ENCODE measurements at places on chromosomes 7 and 10.

DNA sequence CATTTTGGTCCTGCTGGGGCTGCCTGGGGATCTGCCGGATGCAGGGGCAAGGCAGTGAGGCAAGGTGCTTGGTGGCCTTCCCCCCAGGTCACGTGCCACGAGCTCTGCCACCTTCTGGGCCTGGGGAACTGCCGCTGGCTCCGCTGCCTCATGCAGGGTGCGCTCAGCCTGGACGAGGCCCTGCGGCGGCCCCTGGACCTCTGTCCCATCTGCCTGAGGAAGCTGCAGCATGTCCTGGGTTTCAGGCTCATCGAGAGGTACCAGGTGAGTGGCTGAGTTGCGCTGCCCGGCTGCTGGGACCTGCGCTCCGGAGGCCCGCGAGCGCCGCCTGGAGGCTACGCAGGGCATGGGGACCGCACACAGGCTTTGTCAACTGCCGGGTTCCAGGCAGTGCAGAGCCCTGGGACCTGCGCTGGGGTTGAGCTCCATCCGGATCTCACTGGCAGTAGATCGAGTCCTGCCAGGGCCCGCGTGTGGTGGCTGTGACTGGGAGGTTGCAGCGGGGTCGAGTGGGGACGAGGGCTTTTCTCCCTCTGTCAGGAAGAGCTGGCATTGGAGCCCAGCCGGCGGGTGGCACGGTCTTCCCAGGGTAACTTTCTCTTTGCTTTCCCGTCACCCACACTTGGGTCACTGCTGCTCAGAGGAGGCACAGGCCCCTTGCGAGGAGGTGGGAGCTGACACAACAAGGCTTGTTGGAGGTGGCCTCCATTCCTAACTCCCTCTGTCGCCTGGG lies 21.7 kb downstream of the AMZ1 start:
- DNase-seq, result peak; percentile 62

DNA sequence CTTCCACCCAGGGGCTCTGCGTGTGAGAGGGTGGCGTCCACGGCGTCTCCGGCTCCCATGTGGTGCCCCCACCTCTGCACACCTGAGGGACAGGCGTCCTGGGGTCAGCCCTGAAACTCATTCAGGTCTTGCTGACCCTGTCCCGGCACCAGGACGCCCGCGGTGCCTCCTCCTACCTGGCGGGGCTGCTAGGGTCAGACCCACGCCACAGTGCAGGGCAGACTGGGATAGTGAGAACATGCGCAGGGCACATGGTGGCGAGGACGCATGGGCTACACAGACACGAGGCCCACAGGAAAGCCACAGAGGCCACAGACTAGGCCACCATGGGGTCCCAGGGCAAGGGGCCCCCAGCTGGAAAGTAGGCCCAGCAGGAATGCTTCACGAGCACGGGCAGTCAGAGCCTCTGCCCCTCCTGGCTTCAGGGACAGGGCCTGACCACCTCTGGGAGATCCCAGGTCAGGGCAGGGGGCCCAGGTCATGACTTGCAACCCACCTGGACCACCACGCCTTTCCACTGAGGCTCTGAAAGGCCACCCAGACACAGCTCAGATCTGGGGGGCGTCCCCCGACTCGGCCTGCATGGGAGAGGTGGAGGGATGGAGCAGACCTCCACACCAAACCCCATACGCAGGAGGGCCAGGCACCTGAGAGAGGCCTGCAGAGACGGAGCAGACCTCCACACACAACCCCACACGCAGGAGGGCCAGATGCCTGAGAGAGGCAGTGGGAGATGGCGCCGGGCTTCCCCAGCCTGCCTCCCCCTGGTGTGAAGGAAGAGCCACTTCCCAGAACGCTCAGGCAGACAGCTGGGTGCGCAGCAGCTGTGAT lies 188.6 kb downstream of the ELFN1 start:
- DNase-seq, result no peak

DNA sequence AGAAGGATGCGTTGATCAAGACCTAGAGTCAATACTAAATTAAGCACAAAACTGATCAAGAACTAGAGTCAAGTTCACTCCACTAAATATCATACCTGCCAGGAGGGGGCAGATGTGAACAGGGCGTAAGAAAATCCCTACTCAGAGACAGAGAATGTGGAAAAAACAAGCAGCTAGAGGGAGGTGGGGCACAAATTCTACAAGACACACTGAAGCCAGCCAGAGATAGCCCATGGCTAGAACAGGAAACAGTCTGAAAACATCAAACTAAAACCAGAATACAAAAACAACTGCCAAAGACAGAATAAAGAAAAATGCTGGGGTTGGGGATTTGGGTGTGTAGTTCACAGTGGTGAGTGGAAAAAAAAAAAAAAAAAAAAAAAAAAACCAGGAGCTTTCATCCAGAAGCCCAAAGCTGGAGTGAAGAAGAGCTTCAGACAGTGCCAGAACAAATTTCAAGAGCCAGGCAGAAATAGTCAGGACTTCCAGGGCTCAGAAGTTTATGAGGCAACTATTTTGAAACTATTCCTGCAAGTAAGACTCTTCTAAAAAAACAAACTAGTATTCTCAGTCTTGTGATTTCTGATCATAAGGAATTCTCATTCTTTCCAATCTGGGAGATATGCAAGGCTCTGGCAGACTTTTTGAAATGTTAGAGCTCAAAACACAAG lies 118.3 kb downstream of the CCDC71L start:
- peak; percentile 65 for DNase-seq

DNA sequence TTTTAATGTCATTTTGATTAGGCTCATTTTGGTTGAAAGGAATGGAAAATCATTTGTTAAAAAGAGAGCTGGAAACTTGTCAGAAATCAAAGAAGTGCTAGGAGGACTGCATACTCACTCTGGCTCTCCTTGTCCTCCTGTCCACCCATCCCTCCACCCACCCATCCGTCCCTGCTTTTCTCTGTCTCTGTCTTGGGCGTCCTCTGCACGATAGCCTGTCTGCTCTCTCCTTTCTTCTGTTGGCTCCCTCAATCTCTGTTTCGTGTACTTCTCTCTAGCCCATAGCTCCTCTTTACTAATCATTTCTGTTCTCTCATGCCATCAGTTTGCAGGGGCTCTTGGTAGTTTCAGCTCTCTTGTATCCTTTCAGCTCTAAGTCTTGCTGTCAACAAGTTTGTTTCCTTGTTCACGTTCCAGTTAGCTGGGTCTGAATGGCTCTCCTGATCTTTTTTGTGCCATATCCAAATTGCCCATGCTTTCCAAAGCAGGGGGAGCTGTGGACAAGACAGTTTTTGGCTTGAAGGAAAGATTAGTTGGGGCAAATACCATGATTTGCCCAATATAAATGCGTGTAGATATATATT lies 75.6 kb downstream of the KAT6B start:
- no peak for DNase-seq

- peak; percentile 86 for DNase-seq
Measured at GRCh38 chr10:71075086-71075758, 137.1 kb upstream of the UNC5B start.

- no peak for DNase-seq
Measured at GRCh38 chr10:63064706-63065105, 68.4 kb upstream of the NRBF2 start.

GRCh38 chr7:71566991-71567390 lies 435.0 kb downstream of the GALNT17 start:
- no peak for DNase-seq

DNA sequence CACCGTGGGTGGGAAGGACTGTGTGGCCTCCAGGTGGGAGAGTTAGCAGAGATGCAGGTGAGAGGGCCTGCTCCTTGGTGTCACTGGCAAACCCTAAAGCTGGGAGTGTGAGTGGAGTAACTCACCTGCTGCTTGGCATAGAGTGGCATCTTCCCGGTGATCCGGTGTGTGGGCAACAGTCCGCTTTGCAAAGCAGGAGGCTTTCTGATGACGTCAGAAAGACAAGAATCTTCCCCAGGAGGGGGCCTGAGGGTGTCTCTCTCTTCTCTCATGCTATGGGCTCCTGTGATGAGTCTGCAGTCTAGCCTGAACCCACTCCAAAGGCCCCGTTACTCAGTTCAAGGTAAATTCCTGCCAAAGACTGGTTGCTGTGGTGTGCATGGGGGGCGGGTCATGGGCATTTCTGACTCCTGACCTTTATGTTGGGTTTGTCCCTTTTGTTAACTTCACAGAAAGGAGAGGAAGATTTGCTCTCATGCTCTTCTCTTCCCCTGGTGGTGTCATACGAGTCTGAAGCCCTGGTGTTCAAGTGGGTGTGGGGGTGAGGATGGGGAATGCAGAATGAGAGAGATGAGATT lies 187.9 kb downstream of the GATA3 start:
- DNase-seq, result no peak

- DNase-seq, result no peak
Measured at GRCh38 chr10:13953371-13953770, 366.6 kb downstream of the PRPF18 start.

GRCh38 chr7:114823290-114823689 lies 98.6 kb upstream of the MDFIC start:
- DNase-seq, result no peak

DNA sequence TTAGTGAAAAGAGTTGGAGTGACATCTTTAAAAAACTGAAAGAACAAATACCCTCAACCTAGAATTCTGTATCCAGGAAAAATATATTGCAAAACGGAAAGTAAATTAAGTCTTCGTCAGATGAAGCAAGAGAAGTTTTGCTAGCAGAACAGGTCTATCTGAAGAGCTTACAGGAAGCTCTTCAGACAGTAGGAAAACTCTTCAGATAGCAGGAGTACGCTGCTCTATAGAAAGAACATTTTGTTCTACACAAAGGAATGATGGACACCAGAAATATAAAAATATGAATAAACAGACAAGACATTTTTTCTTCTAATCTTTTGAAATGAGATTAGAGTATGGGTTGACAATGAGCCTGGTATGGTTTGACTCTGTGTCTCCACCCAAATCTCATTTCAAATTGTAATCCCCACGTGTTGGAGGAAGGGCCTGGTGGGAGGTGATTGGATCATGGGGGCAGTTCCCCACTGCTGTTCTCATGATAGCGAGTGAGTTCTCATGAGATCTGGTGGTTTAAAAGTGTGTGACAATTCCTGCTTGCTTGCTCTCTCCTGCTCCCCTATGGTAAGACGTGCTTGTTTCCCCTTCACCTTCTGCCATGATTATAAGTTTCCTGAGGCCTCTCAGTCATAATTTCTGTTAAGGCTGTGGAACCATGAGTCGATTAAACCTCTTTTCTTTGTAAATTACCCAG lies 567.3 kb downstream of the AUTS2 start:
- DNase-seq, result no peak

GRCh38 chr7:1428941-1429501 lies 30.2 kb downstream of the MICALL2 start:
- no peak for DNase-seq

DNA sequence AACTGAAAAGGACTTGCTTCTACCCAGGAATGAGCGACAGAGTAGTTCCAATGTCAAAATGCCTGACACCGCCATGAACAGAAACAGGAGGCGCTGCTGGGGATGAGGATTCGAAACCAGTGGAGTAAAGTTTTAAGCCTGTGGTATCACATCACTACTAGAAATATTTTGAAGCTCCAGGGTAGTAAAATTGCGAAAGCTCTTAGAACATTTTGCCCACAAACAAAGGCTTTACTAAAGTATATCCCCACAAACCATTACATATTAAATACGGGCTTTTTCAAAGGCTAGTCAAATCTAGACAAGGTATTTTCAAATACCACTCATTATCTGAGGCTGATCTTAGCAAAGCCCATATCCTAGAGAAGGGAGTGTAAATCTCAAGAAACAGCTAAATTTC lies 2.4 kb downstream of the PRDX3 start:
- no peak for DNase-seq

GRCh38 chr10:132451506-132452215 lies 54.7 kb downstream of the PWWP2B start:
- no peak for DNase-seq

GRCh38 chr7:106493041-106493731 lies 167.8 kb downstream of the CCDC71L start:
- no peak for DNase-seq

GRCh38 chr7:128959296-128959695 lies 21.6 kb downstream of the IRF5 start:
- DNase-seq, result no peak

DNA sequence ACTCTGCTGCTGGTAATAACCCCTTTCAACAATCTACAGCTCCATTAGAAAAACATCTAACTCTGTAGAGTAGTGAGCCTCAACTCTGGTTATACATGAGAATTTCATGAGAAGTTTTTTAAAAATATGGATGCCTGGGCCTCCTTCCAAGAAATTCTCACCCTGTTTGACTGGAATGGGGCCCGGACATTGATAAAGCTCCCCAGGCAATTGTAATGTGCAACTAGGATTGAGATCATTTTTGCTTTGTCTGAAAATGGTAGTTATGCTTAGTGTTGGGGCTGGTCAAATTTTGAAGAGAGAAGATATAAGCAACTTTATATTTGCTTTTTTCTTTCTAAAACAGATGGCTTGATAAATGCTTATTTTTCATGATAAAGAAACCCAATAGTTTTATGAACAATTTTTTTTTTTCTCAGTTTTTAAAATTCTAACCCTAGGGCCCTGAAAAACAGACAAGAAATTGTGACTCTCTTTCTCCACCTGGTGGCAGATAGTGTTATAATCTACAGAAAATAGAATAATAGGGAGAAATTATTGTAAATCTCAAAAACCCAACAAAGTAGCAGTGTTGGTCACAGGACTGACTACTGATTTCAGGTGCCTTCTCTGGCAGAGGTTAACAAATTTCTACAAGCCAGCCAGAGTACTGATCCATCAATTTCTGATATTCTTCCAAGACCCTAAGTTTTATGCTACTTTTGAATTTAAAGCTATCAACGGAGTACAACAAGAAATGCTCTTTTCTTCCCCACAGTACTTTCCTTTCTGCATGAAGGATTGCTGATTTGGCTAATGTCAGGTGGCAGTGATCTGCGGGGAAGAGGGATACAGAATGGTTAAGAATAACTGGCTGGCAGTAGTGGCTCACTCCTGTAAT lies 174.8 kb downstream of the DKK1 start:
- DNase-seq, result peak; percentile 38

GRCh38 chr10:75556320-75556719 lies 124.9 kb downstream of the LRMDA start:
- no peak for DNase-seq

DNA sequence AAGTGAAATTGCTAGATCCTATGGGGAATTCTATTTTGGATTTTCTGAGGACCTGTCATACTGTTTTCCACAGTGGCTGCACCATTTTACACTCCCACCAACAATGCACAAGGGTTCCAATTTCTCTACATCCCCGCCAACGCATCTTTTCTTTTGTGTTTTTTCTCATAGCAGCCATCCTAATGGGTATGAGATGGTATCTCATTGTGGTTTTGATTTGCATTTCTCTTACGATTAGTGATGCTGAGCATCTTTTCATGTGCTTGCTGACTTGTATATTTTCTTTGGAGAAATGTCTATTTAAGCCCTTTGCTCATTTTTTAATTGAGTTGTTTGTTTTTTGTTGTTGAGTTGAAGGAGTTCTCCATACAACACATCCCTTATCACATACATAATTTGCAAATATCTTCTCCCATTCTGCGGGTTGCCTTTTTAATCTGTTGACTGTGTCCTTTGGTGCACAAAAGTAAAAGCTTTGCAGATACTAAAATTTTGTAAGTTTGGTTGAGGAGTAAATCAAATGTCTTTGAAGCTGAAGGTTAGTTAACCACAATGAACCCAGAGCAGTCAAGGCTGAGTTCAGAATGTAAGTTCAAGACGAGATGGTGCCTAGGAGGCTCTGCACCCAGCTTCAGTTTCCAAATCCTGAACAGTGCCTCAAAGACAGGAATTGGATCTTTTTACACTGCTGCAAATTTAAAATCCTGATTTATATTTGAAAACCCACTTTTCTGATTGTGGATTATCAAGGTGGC lies 195.4 kb downstream of the COBL start:
- no peak for DNase-seq

- DNase-seq, result no peak
Measured at GRCh38 chr7:92767437-92767836, 68.9 kb downstream of the CDK6 start.

- DNase-seq, result no peak
Measured at GRCh38 chr7:24129597-24129996, 154.4 kb upstream of the NPY start.
